ENCODE measurements at places on chromosomes 1 and 21.

- no peak for DNase-seq
Observed at GRCh38 chr1:203549309-203549708, 55.4 kb downstream of the OPTC start.

DNA sequence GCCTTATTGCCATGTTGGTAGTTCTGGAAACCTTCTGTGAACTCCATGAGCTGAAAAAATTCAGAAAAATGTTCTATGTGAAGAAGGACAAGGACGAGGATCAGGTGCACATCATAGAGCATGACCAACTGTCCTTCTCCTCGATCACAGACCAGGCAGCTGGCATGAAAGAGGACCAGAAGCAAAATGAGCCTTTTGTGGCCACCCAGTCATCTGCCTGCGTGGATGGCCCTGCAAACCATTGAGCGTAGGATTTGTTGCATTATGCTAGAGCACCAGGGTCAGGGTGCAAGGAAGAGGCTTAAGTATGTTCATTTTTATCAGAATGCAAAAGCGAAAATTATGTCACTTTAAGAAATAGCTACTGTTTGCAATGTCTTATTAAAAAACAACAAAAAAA, 57.4 kb downstream of the KCNK1 start:
- no peak for DNase-seq

DNA sequence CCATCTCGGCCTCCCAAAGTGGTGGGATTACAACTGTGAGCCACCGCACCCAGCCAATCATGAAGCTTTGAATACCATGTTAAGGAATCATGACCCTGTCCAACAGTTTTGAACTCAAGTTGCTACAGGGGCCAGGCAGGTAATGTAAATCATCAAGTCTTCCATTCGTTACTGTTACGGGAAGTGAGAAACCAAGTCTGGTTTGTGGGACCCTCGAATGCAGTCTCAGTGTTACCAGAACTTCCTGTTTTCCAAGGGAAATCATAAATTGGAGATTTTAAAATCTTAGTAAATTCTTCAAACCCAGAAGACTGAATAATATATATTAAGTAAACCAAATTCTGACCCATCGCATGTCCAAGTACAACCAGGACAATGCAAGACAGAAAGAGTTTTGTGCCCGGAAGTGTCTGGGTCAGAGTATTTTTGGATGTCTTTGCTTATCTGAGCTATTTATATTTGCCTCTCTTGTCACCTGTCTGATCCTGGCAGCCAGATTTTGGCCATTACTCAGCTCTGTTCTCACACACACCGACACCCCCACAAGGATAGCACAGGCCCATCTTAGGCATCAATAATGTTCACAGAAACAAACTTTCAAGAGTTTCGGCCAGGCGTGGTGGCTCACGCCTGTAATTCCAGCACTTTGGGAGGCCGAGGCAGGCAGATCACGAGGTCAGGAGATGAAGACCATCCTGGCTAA, 8.8 kb downstream of the ATP5IF1 start:
- DNase-seq = no peak

DNA sequence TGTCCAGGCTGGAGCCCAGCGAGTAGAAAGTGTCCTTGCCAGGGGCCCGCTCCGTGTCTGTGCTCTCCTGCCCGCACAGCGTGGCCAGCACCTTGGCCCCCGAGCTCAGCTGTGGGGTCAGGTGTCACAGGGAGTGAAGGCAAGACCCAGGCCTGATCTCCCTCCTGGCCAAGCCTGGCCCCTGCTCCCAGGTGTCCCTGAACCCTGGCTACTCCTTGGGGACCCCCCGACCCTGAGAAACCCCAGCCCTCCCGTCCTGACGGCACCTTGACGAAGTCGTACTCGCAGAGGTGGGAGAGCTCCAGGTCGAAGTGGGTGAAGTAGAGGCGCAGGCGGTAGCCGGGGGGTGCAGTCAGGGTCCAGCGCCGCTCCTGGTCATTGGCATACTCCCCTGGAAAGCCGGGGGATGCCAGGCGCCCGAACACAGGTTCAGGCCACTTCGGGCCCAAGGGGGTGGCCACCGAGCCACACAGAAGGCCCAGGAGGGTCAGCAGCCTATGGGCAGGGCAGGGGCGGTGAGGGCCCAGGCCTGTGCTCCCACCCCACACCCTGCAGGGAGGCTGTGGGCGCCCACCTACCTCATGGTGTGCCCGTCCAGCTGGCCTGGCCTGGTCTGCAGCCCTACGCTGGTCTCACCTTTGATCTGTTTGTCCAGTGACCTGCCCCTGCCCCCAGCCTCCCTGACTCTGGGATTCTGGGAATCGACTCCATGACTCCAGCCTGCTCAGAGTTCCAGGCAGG, at the start of gene MASP2:
Gene MASP2 (minus strand): TSS at position 615 of the 741 bp plus-strand sequence. CDS start 32 bp downstream, at position 583.
- no peak for DNase-seq

- DNase-seq = no peak
Observed at GRCh38 chr1:150152772-150153456, 3.2 kb downstream of the PLEKHO1 start.

DNA sequence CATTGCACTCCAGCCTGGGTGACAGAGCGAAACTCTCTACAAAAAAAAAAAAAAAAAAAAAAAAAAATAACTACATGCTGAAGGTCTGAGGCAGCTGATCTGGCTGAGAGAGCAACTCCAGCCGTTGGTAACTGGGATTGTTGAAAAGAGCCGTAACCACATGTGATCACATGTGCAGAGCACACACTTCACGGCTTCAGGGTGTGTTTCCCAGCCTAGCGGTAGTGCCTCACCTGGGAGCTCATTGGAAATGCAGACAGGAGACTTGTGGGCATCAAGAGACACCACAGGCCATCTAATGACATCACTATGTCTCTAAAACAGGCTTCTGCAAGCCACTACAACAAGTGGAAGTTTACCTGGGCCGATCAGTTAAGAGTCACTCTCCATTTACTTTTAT, 11.8 kb upstream of the OTUD7B start:
- DNase-seq = no peak

- DNase-seq = no peak
Observed at GRCh38 chr1:224594851-224595250, 21.3 kb upstream of the CNIH3 start.

DNA sequence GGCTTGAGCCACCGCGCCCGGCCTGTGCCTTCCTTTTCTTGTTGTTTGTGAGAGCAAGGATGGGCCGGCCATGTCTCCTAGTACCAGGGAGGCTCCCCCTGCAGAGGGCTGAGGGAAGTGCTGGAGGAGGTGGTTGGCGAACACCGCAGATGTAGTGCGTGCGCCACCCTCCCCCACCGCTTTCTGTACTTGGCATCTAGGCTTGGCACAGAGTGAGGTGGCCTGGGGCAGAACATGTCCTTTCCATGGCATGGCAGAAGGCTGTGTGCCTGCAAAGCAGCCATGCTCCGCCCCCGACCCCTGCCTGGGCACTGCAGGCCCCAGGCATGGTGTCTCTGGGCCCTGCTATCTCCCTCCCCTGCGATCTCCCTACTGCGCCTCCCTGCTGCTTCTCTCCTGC, 30.7 kb downstream of the ALPL start:
- peak; percentile 33 for DNase-seq

DNA sequence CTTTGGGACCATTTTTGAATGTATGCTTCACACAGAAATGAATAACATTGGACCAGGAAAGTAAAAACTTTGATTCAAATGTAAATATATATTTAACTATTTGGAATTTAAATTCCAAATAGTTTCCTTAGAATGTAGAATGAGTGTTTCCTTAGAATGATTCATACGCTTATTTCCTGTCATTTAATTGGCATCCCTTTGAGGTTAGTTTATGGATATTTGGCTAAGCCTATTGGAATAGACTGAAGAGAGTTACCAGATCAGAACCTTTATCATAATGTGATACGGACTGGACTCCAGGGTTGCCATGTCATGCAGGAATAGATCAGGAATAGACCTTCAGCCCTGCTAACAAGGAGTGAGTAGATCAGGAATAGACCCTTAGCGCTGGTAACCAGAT, 133.1 kb downstream of the TNNI3K start:
- no peak for DNase-seq

- no peak for DNase-seq
Observed at GRCh38 chr1:116062201-116062600, 49.0 kb upstream of the MAB21L3 start.

DNA sequence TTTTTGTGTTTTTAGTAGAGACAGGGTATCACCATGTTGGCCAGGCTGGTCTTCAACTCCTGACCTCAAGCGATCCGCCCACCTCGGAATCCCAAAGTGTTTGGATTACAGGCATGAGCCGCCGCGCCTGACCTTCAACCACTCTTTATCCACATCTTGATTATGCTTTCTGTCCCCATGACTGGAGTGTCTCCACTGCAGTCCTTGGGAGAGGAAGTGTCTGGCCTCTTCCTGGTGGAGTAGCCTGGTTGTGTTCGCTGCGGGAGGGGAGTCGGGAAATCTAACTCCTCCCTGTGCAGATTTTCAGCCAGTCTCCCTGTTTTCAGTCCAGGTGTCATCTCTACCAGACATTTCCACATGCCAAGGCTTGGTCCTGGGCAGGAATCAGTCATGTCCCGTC, 9.7 kb downstream of the KISS1 start:
- DNase-seq = no peak

DNA sequence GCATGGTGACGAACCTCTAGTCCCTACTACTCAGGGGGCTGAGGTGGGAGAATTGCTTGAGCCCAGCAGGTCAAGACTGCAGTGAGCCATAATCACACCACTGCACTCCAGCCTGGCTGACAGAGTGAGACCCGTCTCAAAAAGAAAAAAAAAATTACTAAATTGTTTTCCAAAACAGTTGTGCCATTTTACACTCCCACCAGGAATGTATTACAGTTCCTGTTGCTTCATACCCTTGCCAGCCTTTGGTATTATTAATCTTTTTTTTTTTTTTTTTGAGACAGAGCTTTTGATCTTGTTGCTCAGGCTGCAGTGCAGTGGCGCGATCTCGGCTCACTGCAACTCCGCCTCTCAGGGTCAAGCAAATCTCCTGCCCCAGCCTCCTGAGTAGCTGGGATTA, 55.9 kb downstream of the RPS6KA1 start:
- no peak for DNase-seq

DNA sequence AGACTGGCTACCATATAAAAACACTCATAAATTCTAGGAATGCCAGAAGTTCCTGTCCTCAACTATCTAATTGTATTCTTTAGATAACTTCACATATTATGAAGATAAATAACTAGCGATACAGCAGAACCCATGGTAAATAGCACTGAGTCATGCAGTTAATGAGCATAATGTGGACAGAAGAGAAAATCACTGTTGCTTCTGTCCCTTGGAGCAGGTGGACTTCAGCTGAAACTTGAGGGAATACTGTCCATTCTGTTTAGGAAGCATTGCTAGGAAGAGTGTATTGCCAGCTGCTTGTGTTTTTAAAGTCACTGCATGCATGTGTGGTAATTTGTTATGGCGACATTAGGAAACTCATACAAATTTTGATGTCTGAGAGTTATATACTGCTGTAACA, 854.4 kb downstream of the LTN1 start:
- no peak for DNase-seq

DNA sequence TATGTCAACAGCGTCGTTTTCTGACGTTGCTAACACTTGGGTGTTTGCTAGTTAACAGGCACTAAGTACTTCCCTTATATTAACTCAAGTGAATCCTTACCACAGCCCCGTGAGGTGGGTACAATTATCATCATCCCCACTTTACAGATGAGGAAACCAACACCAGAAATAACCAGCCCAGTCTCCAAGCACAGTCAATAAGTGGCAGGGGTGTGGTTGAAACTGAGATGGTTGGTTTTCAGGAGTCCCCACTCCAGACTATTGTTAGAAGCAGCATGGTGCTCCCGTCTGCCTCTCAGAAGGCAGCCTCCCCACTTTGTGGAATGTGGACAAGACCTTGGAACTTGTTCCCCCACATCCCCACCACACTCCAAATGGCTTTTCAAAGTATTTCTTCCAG, 45.7 kb upstream of the ACOT11 start:
- DNase-seq = no peak

Measured in nephron progenitor cell (in vitro differentiated cells).